ENCODE measurements at places on chromosomes 13 and 19.

DNA sequence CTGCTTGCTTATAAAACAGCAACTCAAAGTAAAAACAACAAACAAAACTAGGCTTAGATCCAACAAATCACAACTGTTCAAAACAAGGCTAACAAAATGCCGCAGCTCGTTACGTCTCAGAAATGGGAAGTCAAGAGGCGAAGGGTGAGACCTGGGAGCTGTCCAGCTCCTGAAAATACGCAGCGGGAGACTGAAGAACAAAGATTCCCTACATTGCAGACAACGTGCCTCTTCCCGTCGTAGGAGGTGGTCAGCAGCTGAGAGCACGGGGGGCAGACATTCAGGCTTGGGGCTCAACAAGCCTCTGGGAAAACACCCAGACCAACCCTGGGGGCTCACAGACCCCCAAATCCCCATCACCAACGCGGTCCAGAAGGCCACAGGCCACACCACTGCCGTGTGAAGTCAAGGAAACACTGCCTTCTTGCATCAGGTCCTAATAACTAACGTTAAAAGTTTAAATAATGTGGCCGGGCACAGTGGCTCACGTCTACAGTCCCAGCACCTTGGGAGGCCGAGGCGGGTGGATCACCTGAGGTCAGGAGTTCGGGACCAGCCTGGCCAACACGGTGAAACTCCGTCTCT lies 13.5 kb downstream of the PLPP2 start:
- DNase-seq: no peak

DNA sequence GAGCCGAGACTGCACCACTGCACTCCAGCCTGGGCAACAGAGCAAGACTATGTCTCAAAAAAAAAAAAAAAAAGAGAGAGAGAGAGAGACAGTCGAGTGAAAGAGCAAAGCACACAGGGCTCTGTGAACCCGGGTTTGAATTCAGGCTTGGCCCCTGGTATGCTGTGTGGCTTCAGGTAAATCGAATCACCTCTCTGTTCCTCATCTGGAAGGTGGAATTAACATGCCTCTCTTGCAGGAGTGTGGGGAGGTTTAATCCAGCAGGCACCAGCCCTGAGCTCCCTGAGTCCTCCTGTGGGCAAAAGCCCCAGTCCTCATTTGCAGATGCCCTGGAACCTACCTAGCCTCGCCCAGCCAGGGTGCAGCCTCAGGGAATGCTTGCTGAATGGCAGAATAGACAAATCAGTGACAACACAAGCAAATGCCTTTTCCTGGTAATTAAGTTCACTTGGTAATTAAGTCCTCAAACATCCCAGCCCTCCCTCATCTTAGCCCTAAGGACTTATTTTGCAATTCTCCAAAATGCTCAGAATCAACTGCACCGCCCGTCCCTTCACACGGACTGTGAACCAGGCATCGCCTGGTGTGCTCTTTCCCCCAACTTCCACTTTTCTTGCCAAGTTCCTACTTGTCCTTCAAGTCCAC lies 4.6 kb upstream of the ZNRF4 start:
- DNase-seq: no peak

DNA sequence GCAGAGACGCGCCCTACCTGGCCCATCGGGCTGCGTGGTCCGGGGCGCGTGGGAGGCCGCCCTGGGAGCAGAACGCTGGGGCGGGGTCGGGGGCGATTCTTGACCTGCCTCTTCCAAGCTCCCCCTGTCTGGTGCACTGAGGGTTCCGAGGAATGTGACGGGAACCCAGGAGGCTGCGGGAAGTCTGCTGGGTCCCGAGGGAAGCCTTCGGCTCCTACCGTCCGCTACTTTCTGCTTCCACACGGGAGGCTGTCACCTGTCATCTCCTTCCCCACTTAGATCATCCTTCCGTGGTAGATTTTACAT lies 781 bp upstream of the SPRYD7 start:
- no peak for DNase-seq

DNA sequence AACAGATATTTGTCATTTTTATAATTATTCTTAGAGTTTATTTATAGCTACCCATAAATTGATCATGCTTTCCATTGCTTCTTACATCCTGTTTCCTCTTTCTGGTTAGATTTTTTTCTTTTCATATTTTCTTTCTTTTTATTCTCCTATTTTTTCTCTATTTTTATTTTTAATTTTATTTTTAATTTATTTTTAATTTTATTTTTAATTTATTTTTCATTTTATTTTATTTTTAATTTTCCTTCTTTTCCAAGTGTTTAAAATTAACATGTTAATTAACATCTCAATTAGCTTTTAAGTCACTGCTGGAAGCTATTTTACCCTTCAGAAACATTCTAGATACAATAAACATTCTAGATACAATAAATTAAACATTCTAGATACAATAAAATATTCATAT lies 269.6 kb downstream of the B3GLCT start:
- no peak for DNase-seq

- DNase-seq: peak; percentile 51
Measured at GRCh38 chr19:29714371-29714952, 599 bp downstream of the C19orf12 start.

DNA sequence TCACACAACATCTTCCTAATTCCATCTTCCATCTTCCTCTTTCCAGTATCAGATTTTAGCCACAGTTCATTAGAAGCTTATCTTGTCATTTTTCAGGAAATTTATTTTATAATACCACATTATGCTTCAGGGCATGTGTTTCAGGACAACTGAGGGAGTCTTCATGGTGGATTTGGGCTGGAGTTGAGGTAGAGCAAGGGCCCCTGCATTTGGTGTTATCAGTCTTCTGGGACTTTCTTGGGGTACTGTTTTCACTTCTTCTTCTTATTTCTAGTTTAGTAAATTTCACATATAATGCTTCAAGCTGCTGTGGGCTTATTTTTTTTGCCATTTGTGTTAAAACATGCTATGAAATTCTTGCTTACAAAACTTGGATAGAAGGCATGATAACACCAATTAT lies 188.7 kb downstream of the LHFPL6 start:
- DNase-seq: no peak

- no peak for DNase-seq
Measured at GRCh38 chr19:20926796-20927195, 3.7 kb downstream of the ZNF85 start.

DNA sequence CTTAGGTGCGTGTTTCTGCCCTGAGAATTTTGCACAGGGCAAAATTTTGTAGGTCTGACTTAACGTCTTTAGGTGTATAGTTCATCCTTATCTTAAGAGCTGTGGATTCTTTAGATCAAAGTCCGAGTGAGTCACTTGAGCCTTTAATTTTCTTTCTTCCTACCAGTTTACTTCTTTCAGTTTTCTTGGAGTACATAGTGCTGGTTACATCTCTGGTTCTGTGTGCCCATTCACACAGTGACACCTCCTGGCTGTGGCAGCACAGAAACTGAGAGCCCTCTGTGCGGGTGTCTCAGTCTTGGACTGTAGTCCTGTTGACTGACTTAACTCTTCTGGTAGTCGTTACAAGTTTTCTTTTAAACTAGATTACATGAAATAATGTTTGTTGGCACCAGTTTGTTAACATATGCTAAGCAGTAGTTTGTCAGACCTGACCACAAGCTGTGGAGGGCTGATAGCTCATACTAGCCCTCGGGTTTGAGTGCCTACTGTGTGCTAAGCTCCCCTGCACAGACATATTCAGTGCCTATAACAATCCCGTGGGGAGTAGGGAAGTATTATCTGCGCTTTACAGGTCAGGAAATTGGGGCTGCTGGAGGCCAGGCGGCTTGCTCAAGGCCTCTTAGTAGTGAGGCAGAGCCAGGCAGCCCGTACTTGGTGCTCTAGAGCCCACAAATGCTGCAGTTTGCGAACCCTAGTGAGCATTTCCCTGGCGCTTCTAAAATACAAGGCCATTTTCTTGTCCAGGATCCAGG lies 1.6 kb downstream of the GATAD2A start:
- peak; percentile 25 for DNase-seq

- DNase-seq: no peak
Measured at GRCh38 chr13:59250336-59251189, 913.2 kb downstream of the DIAPH3 start.

DNA sequence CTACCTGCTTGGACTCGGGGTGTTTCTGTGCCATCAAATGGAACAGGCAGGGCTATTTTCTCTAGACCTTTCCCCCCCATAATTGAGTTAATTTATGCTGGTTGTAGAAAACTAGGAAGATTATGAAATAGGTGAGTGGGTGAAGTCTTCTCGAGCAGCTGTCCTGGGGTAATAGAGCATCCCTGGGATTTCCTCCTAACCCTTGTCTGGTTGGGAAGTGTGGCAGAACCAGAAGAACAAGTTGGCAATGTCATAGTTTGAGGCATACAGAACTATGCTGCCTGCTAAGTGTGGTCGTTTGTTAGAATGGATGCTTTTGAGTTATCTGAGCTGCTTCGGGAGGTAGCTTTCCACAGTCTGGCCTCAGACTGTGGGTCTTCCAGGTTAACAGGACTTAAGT lies 3.7 kb downstream of the GATAD2A start:
- DNase-seq: no peak

- DNase-seq: no peak
Measured at GRCh38 chr13:37752146-37752545, 117.4 kb downstream of the TRPC4 start.

DNA sequence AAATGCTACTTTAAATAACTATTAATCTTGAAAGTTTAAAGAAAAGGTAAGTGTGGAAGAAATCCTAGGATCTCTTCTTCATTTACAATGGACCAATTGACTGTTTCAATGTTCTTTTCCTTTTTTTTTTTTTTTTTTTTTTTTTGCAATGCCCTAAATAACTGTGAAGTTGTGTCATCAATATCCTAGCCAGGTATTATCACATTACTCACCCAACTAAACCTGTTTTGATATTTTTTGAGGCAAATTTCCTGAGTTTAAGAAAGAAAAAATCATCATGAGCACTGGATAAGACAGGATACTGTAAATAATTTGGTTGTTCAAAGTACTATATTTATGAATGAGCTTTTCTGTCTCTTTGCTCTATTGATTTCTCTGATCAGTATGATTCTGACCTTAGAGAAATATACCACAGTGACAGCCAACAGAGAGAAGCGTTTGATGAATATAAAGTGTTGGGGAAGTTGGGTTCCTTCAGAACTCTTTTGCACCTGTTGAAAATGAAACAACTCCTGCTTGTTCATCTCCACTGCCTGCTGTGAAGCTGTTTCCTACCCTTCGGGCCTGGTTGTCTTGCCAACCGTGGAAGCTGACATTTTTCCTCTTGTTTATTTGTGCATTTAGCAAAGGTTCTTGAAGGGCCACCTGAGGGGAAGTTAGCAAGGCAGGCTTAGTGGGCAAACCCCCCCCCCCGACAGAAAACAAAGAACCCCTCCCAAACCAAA lies 1220.5 kb upstream of the SLC10A2 start:
- no peak for DNase-seq

DNA sequence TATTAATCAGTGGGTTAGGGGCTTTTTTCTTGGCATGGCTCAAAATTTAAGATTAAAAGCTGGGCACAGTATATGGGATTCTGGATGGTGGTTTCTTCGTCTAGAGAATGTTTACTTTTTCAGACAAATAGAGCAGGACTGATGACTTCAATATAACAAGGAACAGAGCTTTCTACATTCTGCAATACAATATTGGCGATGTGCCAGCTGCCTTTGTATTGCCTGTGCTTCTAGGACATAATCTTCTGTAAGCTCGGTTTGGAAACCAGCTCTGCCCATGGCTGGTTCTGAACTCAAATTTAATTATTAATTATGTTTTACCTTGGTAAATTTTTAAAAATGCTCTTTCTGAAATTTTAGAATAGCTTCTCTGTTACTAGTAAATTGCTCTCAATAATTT lies 139.1 kb upstream of the TRPC4 start:
- no peak for DNase-seq

GRCh38 chr19:18610556-18611326 lies 1.9 kb upstream of the TMEM59L start:
- no peak for DNase-seq

DNA sequence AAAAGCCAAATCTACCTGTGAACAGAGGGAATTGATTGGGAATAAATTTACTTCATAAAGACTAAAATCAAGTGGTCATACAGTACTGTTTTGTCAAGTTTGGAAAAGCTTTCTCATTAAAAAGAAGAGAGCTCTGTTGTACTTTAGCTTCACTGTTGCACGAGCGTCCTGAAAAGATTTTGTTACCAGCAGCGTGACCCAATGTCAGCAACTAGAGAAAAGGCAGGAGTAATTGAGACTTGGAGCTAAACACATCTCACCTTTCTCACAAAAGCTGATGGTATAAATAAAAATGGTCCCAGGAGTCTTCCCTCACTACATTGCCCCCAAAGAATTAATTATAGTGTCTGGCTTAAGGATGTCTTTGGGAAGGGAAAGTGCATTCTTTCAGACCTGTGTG lies 613.7 kb downstream of the OLFM4 start:
- DNase-seq: no peak

GRCh38 chr19:50039968-50040367 lies 14.2 kb downstream of the ZNF473 start:
- no peak for DNase-seq

- DNase-seq: no peak
Measured at GRCh38 chr19:3183721-3184641, 1.7 kb upstream of the NCLN start.

DNA sequence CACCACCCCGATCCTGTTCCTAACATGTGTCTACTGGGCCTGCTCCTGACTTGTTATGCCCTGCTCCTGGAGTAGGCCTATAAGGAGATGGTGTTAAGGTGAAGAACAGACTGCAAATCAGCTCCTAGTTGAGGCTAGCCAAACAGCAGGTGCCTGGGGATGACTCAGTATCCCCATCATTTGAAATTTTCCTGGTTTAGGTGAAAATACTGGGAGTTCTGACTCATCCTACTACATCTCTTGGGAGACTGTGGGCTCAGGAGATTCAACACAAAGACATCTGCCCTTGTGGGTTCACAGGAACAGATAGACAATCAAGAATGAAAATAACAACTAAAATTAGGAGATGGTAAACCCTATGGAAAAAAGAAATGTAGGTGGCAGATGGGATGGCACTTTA lies 41.2 kb downstream of the BRD4 start:
- no peak for DNase-seq

- no peak for DNase-seq
Measured at GRCh38 chr19:34118879-34119748, 53.2 kb upstream of the LSM14A start.

DNA sequence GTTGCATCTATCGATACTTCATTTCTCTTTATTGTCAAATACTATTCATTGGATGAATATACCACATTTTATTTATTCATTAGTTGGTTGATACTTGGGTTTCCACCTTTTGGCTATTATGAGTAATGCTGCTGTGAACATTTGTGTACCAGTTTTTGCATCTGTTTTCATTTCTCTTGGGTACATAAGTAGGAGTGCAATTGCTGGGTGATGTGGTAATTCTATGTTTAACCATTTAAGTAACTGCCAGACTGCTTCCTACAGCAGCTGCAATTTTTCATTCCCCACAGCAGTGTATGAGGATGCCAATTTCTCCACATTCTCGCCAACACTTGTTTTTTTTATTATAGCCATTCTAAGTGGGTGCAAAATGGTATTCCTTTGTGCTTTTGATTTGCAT lies 2.6 kb downstream of the KCNJ14 start:
- no peak for DNase-seq

GRCh38 chr13:70668983-70669382 lies 560.7 kb upstream of the KLHL1 start:
- no peak for DNase-seq

- DNase-seq: no peak
Measured at GRCh38 chr13:90177512-90177911, 1170.0 kb upstream of the MIR17HG start.

GRCh38 chr19:10502524-10503001 lies 593 bp downstream of the KEAP1 start:
- DNase-seq: peak; percentile 77

Measured in T-helper 9 cell (primary cell).